Spinal cord (tissue), 10 donors: ENCODE measurements at places on chromosomes 6 and 20. TPM values are rescaled to one million over a fixed set of nuclear protein-coding genes. Genes with fewer than 3 reads are reported as not detected.

DNA sequence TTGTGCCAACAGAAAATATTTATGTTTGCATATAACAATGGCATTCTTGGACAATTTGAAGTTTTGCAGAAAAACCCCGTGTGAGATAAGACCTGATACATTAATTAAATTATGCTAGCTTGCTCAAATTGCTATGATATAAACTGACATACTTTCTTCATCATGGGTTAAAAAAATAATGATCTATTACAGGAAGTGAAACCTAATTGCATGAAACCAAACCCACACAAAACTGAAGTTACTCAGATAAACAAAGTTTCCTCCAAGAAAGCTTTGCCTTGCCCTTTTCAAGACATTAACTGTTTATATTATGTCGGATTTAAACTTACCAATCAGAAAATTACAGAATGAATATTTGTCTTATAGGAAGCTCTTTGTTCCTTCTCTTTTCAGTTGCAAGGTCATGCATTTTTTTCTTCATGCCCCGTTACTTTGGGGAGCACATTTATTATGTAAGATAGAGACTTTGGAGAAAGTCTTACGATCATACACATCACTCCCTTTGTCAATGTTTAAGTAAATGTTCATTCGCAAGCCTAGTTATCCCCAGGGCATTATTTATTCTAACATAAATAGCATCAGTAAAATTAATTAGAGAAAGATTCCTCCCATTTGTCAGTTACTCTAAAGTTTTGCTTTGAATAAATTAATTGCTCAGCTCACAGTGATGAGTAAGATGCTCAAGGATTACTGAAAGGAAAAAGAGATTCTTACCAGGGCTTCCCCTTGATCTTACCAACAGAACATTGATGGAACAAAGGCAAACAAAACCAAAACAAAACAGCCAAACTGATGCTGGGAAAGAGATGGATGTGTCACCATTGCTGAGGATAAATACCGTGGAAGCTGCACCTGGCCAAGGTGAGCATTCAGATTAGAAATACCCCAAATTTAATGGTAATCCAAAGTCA lies 14.8 kb upstream of the TMEM244 start:
- no peaks in the 10 kb centered on the region for H3K27me3 ChIP-seq
- H3K36me3 ChIP-seq: no peaks in the 10 kb centered on the region
- H3K4me3 ChIP-seq: no peak overlapping the region

DNA sequence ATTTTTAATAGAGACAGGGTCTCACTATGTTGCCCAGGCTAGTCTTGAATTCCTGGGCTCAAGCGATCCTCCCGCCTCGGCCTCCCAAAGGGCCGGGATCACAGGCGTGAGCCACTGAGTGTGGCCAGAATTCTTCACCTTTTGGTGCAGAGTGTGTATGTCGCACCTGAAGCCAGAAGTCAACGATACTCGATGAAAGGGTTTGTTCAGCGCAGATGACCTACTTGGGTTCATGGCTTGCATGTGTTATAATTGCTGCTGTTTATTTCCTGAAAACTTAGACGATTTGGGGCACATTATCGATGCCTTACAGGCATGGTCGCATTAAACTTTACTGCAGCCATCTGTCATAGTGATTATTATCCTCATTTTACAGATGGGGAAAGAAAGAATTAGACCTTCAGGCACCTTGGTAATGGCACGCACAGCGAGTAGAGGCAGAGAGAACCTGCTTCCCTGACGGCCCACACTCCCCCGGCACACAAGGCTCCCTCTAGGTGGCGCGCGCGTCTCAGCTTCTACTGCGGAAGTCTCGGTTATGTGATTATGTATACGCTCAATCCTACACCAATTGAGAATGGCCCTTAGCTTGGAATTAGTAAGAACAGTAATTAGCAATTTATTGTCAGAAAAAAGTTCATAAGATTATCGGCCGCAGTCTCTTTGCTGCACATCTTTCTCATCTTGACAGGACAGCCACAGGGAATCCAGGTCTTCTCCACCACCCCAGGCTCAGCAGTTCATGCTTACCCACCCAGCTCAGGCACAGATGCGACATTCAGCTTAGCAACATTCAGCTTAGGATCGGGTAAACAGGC lies 212.8 kb upstream of the PROKR2 start:
- H3K27me3 ChIP-seq: no peaks in the 10 kb centered on the region
- peak; percentile 73 for DNase-seq
- H3K27ac ChIP-seq: no peak overlapping the region
- peaks cover 11% of the 10 kb centered on the region for H3K4me1 ChIP-seq

DNA sequence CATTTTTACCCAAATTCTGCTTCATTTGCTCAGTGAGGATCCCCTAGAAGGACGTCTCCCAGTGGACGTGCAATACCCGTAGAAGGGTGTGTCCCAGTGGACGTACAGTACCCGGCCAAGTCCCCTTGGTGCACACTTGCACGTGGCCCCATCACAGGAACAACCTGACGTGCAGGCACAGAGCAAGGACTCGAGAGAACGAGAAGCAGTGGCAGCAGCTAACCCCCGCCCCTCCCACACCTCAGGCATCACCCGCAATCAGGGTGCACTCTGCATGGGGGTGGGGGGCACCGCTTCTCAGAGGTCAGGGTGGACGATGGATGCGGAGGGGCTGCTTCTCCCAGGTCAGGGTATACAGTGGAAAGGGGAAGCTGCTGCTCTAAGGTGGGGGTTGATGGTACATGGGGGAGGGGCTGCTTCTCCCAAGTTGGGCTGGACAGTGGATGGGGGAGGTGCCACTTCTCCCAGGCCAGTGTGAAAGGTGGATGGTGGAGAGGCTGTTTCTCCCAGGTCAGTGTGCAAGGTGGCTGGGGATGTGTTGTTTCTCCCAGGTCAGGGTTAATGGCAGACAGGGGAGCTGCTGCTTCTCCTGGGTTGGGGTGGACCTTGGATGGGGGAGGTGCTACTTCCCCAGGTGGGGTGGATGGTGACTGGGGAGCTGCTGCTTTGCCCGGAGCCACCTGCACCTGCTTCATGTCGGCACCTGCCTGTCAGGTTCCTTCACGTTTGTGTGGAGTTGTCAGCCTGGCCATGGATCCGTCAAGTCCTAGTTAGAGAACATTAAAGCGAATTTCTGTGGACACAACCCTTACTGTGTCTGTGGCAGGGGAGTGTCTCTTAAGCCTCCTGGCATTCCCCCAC lies 1.0 kb upstream of the THBS2 start:
- H3K27ac ChIP-seq: no peak overlapping the region
- H3K4me3 ChIP-seq: no peak overlapping the region
- H3K36me3 ChIP-seq: no peaks in the 10 kb centered on the region
- DNase-seq: no peak

GRCh38 chr6:159121486-159121885 lies 47.7 kb upstream of the FNDC1 start:
- H3K27ac ChIP-seq: no peak overlapping the region
- DNase-seq: no peak
- peaks cover 7% of the 10 kb centered on the region for H3K4me1 ChIP-seq
- no peak overlapping the region for H3K4me3 ChIP-seq

- H3K27ac ChIP-seq: no peak overlapping the region
- no peaks in the 10 kb centered on the region for H3K36me3 ChIP-seq
- no peaks in the 10 kb centered on the region for H3K4me1 ChIP-seq
- no peak overlapping the region for H3K4me3 ChIP-seq
- no peak for DNase-seq
These were observed 661.4 kb downstream of the EPHA7 start for GRCh38 chr6:92757925-92758324.

GRCh38 chr6:111468329-111469012 lies 14.5 kb downstream of the REV3L start:
- H3K27me3 ChIP-seq: no peaks in the 10 kb centered on the region
- peaks cover 2% of the 10 kb centered on the region for H3K36me3 ChIP-seq
- H3K4me3 ChIP-seq: no peak overlapping the region
- H3K4me1 ChIP-seq: peaks cover 3% of the 10 kb centered on the region

DNA sequence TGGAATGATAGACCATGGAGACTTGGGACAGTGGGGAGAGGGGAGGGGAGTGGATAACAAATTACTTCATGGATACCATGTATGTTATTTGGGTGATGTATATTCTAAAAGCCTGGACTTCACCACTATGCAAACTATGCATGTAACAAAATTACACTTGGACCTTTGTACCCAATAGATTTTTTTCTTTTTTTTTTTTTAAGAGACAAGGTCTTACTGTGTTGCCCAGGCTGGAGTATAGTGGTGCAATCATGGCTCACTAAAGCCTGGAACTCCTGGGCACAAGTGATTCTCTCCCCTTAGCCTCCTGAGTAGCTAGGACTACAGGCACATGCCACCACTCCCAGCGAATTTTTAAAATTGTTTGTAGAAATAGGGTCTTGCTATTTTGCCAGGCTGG lies 45.3 kb downstream of the RIPOR2 start:
- no peaks in the 10 kb centered on the region for H3K4me1 ChIP-seq
- no peaks in the 10 kb centered on the region for H3K36me3 ChIP-seq
- H3K4me3 ChIP-seq: no peak overlapping the region
- no peak for DNase-seq
- no peaks in the 10 kb centered on the region for H3K27me3 ChIP-seq

DNA sequence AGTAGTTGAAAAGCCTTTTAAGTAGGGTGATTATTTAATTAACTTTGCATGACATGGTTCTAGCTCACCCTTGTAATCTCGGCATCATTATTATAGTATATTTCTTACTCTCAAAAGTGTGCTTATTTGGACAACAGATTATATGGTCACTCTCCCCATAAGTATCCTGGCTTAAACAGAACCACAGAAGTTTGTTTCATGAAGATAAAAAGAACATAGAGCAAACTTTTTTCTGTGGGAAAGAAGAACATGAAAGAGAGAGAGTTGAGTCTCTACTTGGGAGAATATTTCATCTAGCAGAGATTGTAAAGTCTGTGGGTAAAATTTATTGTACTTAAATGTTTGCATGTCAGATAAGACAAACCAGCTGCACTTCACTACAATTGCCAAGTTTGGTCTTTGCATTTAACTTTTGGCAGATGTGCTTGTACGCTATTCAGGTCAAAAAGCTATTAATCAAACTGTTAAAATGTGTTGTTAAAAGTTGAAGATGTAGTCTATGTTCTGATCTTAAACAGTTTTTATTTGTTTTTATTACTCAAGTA lies 33.4 kb upstream of the PRIM2 start:
- H3K27me3 ChIP-seq: no peaks in the 10 kb centered on the region
- H3K4me3 ChIP-seq: no peak overlapping the region
- no peak overlapping the region for H3K27ac ChIP-seq
- no peak for DNase-seq
- no peaks in the 10 kb centered on the region for H3K4me1 ChIP-seq
- no peaks in the 10 kb centered on the region for H3K36me3 ChIP-seq

DNA sequence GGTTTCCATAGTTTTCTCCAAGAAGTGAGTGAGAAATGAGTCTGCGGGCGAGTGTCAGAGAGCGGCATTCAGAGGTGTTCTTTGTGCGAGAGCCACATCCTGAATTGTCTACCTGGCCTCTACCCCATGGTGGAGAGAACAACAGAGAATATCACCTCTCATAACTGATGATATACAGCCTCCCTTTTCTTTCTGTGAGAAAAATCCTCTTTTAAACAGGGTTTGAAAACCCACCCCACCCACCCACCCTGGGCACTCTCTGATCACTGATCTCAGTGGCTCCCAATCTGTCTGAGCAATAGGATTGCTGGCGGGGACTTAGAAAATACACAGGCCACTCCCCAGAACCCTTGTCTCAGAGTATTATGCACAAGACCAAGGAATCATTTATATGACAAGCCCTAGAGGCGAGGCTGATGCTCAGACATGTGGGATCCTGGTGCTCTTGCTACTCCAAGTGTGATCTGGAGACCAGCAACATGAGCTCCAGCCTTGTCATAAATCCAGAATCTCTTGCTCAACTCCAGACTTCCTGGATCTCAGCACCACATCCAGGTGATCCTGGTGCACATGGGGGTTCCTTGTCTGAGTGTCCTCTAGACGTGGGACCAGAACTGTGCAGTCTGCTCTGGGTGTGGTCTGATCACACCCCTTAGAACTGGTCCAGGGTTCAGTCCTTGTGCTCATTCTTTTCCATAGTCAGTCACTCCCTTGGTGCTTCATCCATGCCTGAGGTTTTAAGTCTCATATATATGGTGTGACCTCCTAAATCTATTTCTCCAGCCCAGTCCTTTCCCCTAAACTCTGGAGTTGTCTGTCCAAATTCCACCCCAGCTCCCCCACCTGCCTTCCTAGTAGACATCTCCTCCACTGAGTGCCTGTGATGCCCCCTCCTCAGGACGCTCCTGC lies 5.3 kb downstream of the HLA-B start:
- no peaks in the 10 kb centered on the region for H3K36me3 ChIP-seq
- no peak overlapping the region for H3K27ac ChIP-seq
- DNase-seq: no peak
- H3K4me3 ChIP-seq: no peak overlapping the region

C20orf144 gene
- 1.1 TPM for polyA plus RNA-seq

JPH2 gene
- 1.4 TPM for polyA plus RNA-seq

LY6G5B gene
- polyA plus RNA-seq: 17.6 TPM

TXLNB gene
- 2.2 TPM for polyA plus RNA-seq

TP53INP2 gene
- 53.8 TPM for polyA plus RNA-seq
